ENCODE measurements at places on chromosomes 3 and 15.
A peak's percentile ranks its signal among the peaks of the same experiment; 100 is the strongest.

DNA sequence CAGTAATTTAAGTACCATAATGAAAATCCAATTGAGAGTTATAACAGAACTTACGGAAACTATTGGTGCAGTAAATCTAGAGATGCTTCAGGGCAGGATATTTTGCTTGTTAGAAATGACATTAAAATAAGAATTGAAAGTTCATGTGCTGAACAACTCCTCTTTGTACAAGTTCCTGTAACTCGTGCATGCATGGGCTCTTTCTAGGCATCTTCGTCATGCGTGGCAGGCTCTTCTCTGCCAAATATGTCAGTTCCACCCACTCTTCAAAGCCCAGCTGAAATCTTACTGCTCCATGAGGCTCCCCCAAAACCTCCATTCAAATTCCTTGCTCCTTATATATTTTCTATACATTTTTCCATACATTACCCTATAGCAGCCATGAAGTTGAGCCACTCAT, 48.7 kb downstream of the FBN1 start:
- DNase-seq = no peak

- DNase-seq = peak; percentile 63
Measured at GRCh38 chr3:105774444-105775180, 94.2 kb downstream of the CBLB start.

GRCh38 chr15:95647531-95648277, 682.8 kb upstream of the NR2F2 start:
- no peak for DNase-seq

- DNase-seq = no peak
Measured at GRCh38 chr3:78086150-78086549, 1046.3 kb downstream of the ROBO2 start.

DNA sequence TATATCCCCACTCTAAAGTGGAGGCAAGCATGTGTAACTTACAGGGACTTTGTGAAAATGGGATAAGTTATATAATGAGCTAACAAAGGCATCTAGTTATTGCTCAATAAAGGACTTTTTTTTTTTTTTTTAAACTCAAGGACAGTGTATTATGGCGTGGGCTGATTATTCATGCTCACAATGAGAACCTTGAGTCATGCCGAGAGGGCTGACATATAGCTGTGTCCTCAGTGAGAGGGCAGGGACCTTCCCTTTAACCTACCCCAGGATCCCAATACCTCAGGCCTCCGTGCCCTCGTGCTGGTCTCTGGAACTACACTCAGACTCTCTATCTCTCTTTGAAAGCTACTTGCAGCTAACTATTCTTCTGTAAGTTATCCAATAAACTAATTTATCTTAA, 319.9 kb upstream of the ICE2 start:
- DNase-seq = peak; percentile 71

GRCh38 chr15:92033314-92033713, 179.8 kb downstream of the SLCO3A1 start:
- no peak for DNase-seq

- DNase-seq = no peak
Measured at GRCh38 chr3:23319366-23320312, 116.5 kb downstream of the UBE2E2 start.

DNA sequence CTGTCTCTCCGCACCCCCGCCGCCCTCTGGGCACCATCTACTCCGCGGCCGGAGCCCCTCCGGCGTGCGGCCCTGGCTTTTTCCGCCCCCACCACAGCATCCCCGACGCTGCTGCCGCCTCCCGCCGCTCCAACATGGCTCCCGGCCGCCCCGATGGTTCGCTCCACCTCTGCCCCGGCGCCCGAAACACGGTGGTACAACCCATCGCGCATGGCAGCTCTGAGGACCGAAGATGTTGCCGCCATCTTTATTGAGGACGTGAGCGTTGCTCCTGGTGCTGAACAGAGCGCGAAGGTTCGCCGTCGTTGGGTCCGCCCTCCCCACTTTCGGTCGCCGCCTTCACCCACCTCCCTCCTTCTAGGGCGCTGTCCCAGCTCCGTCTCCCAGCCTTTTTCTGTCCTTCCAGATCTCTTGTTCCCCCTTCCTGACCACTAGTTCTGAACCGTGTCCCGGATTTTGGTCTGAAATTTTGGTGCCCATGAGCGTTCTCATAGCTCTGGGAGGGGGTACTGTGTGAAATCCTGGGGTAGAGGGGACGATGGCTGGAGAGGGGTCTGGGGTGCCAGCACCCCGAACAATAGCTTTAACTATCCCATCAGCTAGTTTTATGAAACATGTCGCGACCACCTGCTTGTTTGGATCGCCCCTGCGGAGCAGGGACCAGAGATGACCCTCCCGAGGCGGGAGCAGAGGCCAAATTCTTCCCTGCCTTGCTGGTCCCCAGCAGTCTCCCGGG, at the start of gene CELSR3:
Gene CELSR3, minus strand, starts transcription at position 134 of the 736 bp plus-strand sequence. CDS start 252 bp downstream, outside the sequence.
- DNase-seq = peak; percentile 87

GRCh38 chr3:115627180-115628074, 4.1 kb downstream of the GAP43 start:
- no peak for DNase-seq

- no peak for DNase-seq
Measured at GRCh38 chr3:141039589-141039988, 11.6 kb upstream of the SPSB4 start.

DNA sequence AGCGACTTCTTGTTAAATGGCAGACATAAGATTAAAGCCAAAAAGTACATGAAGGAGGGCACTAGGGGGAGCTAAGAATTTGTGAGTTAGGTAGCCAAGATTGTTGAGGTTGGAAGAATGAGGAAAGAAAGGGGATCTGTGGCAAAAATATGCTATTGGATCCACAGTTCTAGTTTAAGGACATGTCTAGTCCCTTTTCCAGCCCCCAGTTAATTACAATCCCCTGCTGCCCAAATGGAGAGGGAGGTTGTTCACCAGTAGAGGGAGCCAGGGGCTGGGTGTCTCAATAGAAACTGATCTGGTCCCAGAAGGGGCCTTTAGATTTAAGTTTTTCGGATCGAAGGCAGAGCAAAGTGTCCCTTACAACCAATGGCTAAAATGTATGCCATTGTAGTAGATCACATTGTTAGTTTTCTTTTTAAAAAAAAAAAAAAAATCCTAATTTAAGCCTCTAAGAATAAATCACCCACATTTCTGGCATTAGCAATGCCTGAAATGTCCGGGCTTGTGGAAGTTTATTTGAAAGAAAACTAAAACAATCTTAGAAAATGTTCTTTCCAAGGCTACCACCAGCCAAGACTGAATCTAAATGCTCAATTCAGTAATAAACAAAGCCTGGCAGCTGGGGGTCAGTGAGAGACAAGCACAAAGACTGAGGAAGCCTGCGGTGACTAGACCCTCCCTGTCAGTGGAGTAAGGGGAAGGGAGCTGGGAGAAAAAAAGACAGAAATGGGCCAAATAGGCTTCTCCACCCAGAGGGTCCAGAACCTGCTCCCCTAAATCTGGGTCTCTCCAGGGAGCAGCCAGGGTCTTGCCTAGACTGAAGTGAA, 7.1 kb downstream of the COL8A1 start:
- no peak for DNase-seq

DNA sequence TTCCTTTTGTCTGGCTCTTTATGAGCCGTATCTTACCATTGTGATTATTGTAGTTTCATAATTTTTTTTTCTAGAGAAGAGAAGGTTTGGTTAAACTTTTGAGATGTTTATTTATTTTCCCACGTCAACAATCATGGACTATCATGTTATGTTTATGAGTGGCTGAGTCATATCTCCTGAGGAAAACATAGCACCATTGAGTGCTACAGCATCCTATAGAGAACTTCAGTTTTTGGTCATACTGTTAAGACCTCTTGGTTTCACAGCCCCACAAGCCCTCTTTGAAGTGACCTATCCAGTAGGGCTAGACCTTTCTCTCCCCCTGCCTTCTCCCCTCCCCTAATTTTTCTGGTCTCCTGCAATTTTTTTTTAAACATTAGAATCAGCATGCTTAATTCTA, 20.8 kb downstream of the PIK3CA start:
- DNase-seq = no peak

DNA sequence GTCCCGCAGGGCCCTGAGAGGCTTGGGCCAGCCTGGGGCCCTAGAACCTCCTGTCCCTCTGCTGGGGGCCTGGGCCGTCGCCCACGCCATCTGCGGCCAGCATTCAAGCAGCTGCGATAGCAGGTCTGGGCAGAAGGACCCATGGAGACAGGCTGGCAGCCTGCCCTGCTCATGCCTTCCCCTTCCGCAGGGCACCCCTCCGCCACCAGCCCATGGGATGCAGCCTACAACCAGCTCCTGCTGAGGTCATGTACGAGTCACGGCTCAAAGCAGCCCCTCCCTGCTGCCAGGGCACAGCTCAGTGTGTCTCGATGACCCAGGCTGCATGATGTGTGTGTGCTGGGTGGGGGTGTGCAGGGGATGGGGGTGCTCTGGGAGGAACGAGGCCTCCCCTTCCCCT, 27.8 kb downstream of the DUSP7 start:
- DNase-seq = no peak

- no peak for DNase-seq
Measured at GRCh38 chr15:96320107-96320506, 10.4 kb upstream of the NR2F2 start.

GRCh38 chr3:147372525-147373027, 33.8 kb downstream of the ZIC4 start:
- DNase-seq = no peak

DNA sequence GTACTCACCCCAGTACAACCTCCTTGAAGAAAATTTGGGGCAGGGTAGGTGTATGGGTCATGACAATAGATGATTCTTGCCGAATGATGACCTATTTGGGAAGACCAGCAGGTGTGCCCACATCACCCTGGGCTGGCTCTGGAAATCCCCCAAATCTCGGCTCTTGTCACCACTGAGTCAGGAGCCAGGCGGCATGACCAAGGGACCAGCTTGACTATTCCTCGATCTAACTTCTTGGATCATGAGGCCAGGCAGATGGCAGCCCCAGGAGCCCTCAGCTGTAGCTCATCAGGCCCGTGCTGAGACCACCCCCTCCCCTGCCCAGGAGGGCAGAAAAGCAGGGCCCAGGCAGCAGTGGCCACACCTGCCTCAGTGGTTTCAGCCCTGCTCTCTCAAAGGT, 9.2 kb upstream of the MUC4 start:
- no peak for DNase-seq

DNA sequence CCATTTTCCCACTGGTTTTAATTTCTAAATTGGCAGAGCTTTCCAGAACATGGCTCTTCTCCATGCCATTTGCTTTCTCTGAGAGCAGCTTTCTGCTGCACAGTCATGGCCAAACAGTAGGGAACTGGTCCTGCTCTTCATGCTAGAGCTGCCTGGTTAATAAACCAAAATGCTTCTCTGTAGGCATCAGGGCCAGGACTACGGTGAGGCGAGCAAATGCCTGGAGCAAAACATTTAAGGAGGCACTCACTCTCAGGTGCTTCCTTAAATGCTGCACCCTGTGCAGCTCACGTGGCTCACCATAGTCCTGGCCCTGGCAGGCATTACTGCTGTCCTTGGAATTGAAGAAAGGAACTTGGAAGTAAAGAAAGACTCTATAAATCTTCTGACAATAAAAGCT, 48.5 kb upstream of the PPP2R3A start:
- no peak for DNase-seq

DNA sequence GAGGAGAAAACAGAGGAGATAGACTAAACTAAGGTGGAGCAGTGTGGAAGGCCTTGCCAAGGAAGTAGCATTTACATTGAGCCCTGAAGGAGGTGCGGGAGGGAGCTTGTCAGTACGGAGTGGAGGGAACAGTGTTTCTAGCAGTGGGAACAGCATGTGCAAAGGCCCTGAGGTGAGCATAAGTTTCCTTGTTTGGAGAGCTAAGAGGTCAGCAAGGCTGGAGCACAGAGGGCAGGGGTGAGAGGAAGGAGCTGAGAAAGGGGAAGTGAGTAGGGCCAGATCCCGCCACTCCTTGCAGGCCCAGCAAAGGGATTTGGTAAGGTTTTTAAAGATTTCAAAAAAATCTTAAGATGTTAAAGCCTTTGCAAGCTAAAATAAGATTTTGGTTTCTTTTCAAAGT, 70.1 kb downstream of the HMCES start:
- no peak for DNase-seq

Measured in activated CD4-positive, alpha-beta T cell treated with anti-CD3 and anti-CD28 coated beads, Interleukin-2, Interleukin-4, amounts not matched to agents 100 ng/mL and 50 ng/mL, durations not matched to agents 16 hours and 8 hours (primary cell).